ENCODE measurements at places on chromosomes 4 and X. TPM values are rescaled to one million over a fixed set of nuclear protein-coding genes. Genes with fewer than 3 reads are reported as not detected.

Gene CSAG3
- total RNA-seq, result not detected

Gene HDAC6
- total RNA-seq, result 27.1 TPM

Gene AMTN
- total RNA-seq, result not detected

Gene FGFR3
- 1.2 TPM for total RNA-seq

Gene EVC
- 11.3 TPM for total RNA-seq

Gene ATP1B4
- not detected for total RNA-seq

Gene TADA2B
- 15.1 TPM for total RNA-seq

Gene DGAT2L6
- total RNA-seq, result not detected

Gene BCORL1
- total RNA-seq, result 9.0 TPM

Gene IQSEC2
- 46.8 TPM for total RNA-seq

Gene IL2RG
- 0.15 TPM for total RNA-seq

Gene PLXNA3
- 11.8 TPM for total RNA-seq

Measured in A549 treated with GW870086 at 1 μM for 4 hours (cell line).